ENCODE measurements at places on chromosomes 13 and 19.
A peak's percentile ranks its signal among the peaks of the same experiment; 100 is the strongest.

DNA sequence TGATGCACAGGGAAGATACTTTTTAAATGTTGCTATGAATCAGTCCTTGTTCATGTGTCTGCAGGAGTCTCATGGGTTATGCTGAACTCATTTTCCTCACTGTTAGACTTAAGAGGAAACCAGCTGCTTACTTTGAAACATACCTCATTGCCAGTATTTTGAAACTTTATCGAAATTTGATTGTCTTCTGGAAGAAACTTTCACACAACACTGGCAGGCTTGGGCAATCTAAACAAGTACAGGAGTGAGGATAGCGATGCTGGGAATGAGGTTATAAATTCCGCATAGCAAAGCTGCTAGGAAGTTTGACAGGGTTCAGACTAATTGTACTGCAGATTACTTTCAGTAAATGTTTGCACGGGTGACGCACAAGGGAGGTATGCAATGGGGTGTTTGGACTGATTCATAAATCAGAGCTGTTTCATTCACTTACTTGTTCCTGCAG lies 245.7 kb downstream of the DNAJC15 start:
- DNase-seq: peak; percentile 95

DNA sequence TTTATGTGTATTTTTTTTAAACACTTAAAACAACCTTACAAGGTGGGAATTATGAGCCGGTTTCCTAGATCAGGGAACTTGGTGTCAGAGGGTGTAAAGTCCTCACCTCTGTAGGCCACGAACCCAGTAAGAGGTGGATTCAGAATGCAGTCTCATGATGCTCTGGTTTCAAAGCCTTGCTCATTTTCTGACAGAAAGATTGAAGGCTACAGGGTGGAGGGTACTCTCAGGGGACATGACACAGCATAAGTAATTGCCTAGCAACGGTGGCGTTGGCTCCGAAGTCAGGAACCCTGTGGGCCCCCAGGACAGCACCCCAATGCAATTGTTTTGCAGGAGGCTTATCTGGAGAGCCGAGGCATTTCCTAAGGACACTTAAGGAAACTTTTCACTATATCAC lies 794.7 kb downstream of the EFNB2 start:
- DNase-seq: no peak

GRCh38 chr19:31586282-31586681 lies 237.0 kb upstream of the TSHZ3 start:
- DNase-seq: no peak

GRCh38 chr13:49026851-49027250 lies 51.1 kb downstream of the FNDC3A start:
- no peak for DNase-seq

- no peak for DNase-seq
Measured at GRCh38 chr19:38877781-38878574, at the start of gene RINL. Gene RINL (minus strand): TSS chr19:38878275. CDS start chr19:38876742, 1,533 bp downstream.

DNA sequence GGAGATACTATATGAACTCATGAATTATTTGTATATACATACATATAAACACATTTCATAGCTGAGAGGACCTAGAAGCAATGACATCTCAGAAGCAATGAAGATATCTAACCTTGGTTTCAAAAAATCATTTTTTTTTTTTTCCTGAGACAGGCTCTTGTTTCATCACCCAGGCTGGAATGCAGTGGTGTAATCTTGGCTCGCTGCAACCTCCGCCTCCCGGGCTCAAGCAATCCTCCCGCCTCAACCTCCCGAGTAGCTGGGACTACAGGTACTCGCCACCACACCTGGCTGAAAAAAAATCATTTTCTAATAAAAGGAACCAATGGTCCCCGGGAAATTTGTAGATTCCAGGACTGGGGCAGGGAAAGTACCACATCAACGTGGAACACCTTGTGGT lies 4.0 kb downstream of the ZNF565 start:
- no peak for DNase-seq

DNA sequence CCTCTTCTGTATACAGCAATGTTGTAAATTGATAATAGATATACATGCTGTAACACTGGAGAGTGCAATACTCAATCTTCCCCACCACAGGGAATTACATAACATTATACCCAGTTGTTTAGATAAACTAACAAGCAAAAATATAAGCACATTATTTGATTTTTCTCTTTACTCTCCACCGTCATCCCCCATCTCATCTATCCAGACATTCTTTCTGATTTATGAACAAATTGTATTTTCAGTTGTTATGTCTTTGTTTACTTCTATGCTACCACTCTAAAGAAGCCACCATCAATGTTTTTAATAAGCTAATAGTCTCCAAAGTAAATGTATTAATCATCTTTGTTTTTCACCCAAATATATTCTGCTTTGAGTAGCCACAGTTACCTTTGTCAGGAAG lies 490.7 kb upstream of the GPC6 start:
- DNase-seq: no peak

GRCh38 chr19:2546128-2547032 lies 70.5 kb downstream of the GADD45B start:
- no peak for DNase-seq

- peak; percentile 43 for DNase-seq
Measured at GRCh38 chr13:83085186-83085900, 796.9 kb downstream of the SLITRK1 start.

DNA sequence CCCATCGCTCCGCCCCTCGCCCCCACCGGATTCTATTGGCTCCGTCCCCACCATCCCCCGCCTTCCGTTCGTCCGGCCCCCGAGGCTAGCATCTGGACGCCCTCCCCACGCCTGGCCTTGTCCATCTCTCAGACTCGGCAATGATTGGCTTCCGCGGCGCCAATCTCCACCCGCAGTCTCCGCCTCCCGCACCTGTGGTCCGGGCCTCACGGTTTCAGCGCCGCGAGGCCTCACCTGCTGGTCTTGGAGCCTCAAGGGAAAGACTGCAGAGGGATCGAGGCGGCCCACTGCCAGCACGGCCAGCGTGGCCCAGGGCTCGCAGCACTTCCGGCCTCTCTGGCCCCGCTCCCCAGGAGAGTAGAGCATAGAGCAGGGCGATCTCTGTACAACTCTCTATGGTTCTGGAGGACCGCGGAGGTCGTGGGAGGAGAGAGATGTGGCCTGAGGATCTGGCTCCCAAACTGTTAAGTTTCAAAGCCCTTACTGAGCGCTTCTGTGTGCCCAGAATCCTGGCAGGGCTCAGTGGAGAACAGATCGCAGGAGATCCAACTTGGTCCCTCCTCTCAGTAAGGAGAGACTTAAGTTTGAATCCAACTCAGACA lies at the start of gene ERCC1:
Gene ERCC1, minus strand, starts transcription at position 329 of the 602 bp plus-strand sequence. CDS start 543 bp downstream, outside the sequence.
- DNase-seq: peak; percentile 98

DNA sequence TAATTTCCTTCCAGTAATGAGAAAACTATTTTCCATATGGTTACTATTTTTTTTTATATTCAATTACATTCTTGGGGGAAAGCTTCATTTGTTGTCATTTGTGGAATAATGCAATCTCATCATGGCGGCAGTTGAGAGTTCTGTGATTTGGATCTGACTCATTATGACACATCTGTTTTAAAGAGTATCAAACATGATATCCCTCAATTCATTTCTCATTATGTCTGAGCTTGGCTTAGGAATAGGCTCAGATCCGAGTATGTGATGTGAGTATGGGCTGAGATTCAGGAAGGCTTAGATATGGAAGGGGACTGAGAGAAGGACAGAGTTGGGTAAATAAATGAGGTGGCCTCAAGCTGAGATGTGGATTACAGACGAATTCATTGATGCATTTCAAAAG lies 64.4 kb downstream of the POSTN start:
- peak; percentile 60 for DNase-seq

DNA sequence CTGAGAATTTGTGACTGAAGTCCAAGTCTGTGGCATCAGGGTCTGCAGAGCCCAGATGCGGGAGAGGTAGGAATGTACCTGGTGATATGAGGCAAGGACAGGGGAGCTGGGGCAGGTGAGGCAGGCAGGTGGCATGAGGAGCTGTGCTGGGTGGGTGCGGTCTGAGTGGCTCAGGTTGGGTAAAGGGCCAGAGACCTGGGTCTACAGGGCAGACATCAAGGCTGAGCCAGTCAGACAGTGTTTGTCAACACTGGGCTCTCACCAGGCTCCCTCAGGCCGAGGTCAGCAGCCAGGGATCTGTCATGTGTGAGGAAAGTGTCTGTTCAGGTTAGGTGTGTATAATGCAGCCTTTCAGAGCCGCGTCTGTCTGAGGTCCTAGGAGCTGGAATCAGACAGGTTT lies 18.6 kb downstream of the GPI start:
- DNase-seq: no peak

DNA sequence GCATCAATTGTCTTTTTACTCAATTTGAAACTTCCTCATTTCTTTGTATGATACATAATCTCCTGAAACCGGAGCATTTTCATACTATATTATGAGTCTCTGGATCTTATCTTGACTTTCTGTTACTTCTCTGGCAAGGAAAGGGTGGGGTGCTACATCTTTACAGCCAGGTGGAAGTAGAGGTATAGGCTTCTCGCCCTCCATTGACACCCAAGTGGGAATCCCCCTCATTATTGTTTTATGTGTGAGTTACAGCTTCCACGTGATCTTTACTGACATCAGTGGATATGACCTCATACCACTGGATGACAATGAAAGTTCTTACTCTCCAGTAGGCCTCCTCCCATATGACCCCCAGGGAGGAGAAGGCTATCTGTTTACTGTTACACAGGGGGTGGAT lies 262.1 kb upstream of the DACH1 start:
- DNase-seq: no peak

DNA sequence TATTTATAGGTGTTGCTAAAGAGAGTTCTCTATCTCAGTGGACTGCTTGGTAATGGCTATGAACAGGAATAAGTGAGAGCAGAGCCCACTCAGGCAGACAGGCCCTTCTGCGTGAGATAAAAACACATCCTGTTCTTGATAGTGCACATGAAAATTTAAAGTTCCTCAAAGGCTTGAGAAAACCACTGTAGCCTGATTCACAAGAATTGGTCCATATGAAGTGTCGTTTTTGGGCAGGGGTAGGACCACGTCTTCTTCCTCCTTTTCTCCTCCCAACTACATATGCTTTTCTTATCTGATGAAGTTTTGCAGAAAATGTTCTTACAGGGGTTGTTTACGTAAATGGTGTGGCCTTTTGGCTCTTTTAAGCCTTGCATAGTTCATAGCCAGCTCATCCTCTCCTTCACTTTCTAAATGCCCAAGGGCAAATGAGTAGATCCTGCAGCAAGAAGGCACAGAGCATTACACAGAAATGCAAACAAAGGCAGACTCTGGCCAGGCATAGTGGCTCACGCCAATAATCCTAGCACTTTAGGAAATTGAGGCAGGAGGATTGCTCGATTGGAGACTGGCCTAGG lies 53.8 kb downstream of the RNF6 start:
- DNase-seq: peak; percentile 63

DNA sequence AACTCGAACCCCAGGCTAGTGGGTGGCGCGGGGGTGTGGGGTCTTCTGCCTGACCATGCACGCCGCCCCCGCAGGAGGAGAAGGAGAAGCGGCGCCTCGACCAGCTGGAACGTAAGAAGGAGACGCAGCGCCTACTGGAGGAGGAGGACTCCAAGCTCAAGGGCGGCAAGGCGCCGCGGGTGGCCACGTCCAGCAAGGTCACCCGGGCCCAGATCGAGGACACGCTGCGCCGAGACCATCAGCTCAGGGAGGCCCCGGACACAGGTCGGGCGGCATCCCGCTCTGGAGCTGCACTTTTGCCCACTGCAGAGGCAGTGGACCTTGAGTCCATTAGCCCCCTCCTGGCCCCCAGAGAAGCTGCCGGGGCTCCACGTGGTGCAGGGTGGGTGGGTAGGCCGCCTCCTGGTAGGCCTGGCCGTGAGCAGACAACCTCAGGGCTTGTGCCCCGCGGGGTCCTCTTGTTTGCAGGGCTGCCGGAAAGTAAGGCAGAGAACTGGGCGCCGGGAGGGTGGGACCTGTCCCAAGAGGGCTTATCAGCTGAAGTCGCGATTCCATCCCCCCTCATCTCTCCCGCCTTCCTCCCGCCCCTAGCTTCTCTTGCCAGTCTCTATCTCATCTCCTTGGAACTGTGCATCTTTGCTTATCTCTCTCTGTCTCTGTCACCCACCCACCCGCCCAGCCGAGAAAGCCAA lies 9.9 kb downstream of the CCDC124 start:
- DNase-seq: no peak

GRCh38 chr19:53772943-53773342 lies 51.2 kb downstream of the NLRP12 start:
- peak; percentile 61 for DNase-seq

- no peak for DNase-seq
Measured at GRCh38 chr19:23799321-23799720, 40.6 kb upstream of the ZNF681 start.

DNA sequence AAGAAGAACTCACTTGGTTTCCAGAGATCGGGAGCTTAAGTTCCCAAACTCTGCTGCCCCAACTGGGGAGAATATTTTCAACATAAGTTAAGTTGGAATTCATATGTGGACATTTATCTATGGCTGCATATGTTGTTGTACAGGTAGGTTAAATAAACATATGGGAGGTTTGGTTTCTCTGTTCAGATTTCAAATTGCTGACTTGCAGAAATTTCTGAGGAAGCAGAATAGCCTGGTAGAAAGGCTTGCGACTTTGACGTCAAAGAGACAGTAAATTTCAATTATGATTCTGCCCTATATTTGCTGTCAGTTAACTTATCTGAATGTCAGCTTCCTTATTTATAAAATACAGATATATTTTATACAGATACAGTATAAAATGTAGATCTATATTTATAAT lies 40.0 kb upstream of the TPP2 start:
- no peak for DNase-seq

- no peak for DNase-seq
Measured at GRCh38 chr13:112898621-112899280, 70.3 kb upstream of the MCF2L start.

GRCh38 chr13:51435002-51435578 lies 17.7 kb downstream of the INTS6 start:
- DNase-seq: peak; percentile 21

- DNase-seq: no peak
Measured at GRCh38 chr13:94178625-94179244, 300.7 kb downstream of the DCT start.

DNA sequence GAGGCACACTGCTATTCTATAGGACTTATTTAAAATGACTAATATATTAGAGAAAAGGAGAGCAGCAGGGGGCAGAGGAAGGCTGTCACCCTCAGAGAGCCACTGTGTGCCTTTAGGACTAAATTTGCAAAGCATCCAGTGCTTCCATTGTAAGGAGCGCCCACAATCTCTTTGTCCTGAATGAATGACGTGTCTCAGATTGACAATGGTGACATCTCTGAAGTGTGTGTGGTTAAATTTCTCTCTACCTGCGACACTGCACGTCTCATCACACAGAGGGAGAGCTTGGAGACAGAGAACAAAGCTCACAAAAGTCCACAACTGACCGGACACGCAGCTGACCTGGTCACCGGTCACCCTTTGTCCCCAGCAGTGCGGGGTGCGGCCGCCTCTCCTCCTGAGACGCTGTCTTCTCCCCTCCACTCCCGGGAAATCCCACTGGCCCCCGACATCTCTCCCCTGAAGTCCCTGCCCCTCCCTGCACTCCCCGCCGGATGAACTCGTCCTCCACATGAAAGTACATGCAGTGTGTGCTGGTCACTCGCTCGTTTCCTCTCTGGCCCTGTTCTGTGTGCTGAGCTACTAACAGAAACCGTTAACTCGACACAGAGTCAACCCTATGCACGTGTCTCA lies 107.2 kb downstream of the RAB20 start:
- no peak for DNase-seq

- no peak for DNase-seq
Measured at GRCh38 chr13:100560498-100561157, 28.0 kb downstream of the GGACT start.
